ENCODE measurements at places on chromosomes 11 and 22.
A peak's percentile ranks its signal among the peaks of the same experiment; 100 is the strongest.

DNA sequence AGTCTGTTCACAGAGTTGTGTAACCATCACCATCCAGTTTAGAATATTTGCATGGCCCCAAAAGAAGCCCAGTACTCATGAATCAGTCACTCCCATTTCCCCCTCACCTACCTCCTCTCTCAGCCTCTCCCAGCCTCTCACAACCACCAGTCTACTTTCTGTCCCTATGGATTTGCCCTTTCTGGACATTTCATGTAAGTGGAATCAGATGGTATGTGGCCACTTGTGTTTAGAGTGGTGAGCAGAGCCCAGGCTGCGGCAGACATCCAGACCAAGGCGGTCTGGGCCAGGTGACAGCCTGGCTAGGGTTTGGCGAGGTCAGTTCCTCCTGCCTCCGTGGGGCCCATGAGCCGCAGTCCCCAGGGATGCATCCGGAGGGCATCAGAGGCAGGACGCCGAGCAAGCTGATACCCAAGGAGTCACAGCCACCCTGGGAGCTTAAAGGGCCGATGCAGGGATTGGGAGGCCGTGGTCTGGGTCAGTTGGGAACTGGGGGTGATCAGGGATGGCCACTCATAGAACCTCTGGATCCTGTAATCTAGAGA lies 53.3 kb upstream of the CLDN5 start:
- no peak for DNase-seq

GRCh38 chr11:73416786-73417185 lies 40.6 kb downstream of the RELT start:
- no peak for DNase-seq

- DNase-seq: peak; percentile 19
Measured at GRCh38 chr22:18110194-18110953, at the start of gene TUBA8. TUBA8 (plus strand) TSS chr22:18110809; CDS start chr22:18110866, 57 bp downstream.

GRCh38 chr11:113167599-113167998 lies 146.8 kb upstream of the TTC12 start:
- no peak for DNase-seq

GRCh38 chr22:41382610-41383009 lies 868 bp downstream of the TEF start:
- DNase-seq: no peak

DNA sequence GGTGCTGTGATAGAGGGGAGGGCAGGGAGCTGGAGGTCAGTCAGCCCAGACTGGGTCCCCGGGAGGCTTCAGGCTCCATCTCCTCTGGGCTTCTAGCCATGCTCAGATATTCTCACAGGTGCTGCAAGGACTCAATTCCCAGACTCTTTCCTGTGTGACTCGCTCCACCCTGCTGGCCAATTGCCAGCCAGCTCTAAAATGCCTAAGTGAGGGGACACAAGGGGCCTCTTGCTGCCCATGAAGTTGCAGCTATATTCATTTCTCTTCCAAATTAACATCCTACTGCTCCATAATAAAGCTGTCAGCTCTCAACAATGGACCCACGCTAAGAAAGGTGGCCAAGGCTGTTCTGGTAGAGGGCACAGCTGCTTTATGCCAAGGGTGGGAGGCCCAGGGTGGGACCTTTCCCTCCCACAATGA lies 101.5 kb downstream of the PLEKHA7 start:
- DNase-seq: no peak

DNA sequence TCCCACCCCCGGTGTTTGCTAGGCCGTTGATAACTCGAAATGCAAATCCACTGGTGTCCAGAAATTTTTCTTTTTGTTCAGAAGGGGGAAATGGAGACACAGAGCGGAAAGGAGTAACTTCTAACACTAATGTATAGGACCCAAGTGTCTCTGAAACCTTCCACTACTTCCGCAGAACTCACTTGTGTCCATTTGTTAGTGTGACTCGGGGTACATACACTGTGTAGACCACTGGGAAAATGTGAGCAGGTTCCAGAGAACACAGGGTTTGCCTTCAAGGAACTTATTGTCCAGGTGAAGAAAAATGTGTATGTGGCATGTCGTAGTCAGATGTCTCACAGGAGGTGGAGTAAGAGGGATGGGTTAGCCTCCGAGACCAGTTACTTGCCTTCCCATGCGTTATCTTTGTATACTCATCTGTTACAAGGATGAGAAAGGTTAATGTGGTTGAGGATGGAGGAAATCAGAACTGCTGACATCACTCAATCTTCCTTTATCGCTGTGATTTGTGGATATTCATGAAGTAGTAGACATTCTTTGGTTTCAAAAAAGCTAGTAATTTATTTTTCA lies 857 bp downstream of the ARCN1 start:
- DNase-seq: peak; percentile 67

GRCh38 chr11:72221386-72222075 lies 3.0 kb upstream of the INPPL1 start:
- DNase-seq: no peak

DNA sequence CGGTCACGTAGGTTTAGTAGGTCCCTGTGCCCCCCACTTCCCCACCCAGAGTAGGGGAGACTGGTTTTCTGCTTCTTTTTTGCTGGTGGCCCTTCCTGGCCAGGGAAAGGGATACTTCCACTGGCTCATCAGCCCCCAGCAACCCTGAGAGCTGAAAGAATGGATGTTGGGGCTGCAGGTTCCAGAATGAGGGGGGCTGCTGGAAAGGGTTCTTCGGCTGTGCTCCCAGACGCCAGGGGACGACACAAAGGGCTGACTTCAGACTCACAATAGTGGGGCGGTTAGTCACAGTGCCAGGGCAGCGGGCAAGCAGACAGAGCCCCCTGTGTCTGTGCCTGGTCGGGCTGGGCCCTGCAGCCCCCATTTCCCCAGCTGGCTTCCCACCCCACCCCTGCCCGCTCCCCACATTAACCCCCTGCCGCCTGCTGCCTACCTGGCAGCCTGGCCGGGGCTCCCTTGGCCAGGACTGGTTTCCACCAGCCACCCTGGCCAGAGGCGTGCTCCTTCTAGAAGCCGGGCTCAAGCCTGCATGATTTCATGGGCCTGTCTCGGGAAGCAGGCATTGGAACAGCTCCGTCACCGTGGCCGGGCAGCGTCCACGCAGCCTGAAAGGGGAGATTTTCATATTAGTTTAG lies 79.1 kb upstream of the WNT7B start:
- no peak for DNase-seq

Data from activated CD4-positive, alpha-beta T cell treated with anti-CD3 and anti-CD28 coated beads, Interleukin-2, Interleukin-6, amounts not matched to agents 100 ng/mL and 50 ng/mL, durations not matched to agents 16 hours and 8 hours (primary cell).